DMS 273 treated with DMSO at 0.1 percent for 48 hours (cell line): ENCODE measurements at places on chromosomes 6 and 20.
A peak's percentile ranks its signal among the peaks of the same experiment; 100 is the strongest.

DNA sequence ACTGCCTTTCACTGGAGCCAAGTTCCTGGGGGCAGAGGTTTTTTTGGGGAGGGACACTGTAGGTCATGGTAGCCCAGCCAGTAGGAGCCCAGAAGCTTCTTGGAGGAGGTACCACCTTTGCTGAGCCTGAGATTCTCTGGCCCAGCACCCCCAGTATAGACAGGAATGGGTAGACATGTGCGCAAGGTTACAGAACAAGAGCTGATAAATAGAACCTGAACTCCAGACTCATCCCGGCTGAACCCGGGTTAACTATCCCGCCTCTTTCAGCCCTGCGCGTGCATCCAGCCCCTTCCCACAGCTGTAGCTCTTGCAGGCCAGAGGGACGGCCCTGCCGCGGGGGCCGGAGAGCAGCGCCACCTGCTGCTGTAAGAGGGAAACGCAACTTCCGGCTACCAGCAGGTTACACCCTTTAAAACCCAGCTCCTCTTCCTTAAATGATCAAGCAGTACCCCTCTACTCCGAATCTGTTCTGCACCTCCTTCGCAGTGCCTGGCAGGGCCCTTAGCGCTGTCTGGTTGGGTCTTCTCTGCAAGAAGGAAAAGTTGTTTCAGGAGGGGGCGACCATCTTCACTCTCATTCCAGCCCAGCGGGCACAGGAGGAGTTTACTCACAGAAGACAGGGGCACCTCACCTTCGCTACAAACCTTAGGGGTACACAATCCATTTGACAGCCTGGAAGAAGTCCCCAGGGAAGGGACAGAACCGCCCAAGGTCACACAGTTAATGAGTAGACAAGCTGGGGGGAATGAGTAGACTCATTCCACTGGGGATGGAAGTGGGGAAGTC lies 7.5 kb downstream of the SRXN1 start:
- DNase-seq = peak; percentile 43

DNA sequence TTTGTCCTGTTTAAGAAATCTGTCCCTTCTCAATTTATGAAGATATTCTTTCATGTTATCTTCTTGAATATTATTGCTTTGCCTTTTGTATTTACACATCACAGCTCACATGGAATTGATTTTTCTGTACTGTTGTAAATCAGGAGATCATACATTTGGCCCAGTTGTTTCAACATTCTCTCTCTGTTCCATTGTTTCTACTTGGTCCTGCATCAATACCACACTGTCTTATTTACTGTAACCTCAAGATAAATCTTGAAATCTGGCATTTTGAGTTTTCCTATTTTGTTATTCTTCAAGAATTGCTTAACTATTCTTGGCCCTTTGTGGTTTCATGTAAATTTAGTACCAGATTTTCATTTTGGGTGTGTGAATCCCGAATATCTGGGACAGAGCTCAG lies 121.7 kb upstream of the CCN2 start:
- no peak for DNase-seq

- no peak for DNase-seq
Measured at GRCh38 chr6:39114388-39114703, 640 bp downstream of the SAYSD1 start.

DNA sequence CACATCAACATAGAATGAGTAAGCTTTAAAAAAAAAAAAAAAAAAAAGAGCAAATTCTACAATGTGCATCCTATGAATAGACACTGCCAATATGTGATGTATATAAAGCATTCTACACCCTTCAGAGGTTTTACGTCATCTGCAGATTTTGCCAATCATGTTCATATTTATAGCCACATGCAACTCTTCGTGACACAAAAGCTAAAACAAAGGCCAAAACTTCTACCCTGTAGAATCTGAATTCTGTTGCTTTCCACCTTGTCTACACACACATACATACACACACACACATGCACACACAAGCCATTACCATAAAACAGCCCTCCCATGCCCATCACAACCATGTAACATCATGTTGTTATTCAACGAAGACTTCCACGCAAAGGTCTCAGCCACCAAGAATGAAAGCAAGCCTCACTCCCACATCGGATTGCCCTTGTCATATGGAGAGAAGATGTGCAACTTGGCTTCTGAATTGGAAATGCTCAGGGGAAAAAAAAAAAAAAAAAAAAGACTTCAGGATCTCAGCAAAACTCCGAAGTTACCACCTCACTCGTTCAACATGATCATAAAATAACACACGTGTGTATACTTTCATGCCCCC lies 479.4 kb upstream of the JARID2 start:
- DNase-seq = no peak
